ENCODE measurements at places on chromosomes 7 and 10.

DNA sequence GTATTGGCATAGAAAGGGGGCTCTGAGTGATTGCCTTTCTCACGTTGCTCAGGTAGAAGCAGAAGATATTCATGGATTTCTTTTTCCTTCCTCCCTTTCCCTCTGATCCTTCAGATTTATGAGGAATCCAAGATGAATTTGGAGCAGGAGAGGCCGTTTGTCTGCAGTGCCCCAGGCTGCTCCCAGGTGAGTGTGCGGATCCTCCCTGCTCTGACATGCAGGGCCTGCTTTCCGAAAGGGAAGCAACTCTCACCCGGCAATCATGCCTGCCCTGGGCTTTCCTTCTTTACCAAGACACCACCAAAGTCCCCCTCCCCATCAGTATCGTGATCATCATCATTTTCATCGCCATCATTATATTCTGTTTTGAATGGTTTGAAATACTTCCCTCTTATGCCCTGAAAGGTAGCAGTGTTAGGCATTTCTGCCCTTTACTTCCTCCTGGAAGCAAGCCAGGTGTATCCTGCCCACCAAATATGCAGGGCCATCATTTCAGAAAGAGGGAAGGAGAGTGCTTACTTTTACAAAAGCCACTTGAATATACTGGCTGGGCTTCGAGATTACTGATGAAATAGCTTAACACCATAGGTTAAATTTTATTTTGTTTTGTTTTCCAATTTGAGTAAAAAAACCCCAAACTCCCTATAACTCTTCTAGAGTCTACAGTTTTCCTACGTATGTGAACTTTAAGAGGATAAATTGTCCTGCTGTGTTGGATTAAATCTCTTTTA, 75.9 kb downstream of the CREB5 start:
- DNase-seq, result no peak

- no peak for DNase-seq
Observed at GRCh38 chr7:150912427-150912826, 60.1 kb downstream of the AOC1 start.

- DNase-seq, result no peak
Observed at GRCh38 chr7:136585954-136586670, 282.3 kb upstream of the CHRM2 start.

DNA sequence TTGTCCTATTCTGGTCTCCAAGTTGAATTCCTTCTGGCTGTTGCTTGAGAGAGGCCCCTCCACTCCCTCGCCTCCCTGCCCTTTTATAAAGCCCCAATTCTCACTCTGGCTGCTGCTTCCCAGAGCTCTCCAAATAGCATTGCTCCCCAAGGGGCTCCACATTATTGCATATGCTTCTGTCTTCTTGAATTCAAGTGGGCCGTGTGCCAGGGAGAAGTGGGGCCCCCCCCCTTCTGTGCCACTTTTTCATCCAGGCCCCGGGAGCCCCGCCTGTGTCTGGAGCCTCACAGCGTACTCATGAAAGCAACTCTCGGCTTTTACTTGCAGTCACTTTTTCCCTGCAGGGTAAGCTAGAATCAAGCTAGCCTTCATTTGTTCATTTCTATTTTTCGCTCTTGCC, 265.1 kb downstream of the CCSER2 start:
- no peak for DNase-seq

DNA sequence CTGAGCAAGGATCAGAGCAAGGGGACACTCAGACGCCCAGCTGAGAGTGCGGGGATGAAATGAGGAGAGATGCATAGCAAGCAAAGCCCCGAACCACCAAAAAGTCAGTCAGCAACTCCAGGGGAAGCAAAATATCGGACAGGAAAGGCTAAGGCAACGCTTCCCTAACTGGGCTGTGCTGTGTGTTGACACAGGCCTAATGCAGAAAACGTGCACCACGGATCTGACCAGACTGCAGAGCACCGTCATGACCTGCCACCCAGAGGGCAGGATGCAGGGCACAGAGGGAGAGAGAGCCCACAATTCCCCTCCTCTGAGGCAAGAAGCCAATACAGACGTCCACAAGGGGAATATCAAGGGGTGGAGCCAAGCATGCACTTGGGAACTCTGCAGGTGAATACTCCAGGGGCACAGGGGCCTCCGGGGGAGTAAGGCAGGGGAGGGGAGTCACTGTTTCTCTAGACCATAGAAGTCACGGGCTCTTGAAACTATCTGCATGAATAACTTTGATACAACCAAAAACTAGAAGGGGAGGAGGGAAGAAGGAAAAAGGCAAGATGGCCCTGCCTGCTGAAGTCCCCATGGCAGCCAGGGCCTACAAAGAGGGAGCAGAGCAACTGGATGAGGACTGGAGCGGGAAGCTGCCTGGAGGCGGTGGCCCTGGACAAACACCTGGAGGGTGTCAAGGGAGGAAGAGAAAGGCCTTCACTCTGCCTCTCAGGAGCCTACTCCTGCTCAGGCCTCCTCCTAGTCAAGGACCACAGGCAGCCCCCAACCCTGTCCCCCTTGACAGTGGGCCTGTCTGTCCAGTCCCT, 26.2 kb downstream of the GRID1 start:
- no peak for DNase-seq

DNA sequence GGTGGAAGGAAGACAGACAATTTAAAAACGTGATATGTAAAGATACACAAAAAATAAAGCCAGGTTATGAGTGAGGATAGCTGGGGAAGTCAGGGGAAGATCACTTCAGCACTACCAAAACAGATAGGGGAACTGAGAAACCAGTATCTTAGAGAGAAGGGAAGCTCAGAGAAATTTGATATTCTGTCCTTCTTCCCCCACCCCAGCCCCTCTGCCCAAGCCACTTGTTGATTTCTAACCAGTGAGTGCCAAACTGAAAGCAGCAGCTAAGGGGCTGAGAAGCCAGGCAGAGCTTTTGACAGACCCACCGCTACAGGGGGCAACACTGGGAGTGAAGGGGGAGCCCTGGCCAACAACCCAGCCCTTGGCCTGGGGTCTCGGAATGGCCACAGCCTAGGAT, 9.1 kb upstream of the SLC29A3 start:
- no peak for DNase-seq

DNA sequence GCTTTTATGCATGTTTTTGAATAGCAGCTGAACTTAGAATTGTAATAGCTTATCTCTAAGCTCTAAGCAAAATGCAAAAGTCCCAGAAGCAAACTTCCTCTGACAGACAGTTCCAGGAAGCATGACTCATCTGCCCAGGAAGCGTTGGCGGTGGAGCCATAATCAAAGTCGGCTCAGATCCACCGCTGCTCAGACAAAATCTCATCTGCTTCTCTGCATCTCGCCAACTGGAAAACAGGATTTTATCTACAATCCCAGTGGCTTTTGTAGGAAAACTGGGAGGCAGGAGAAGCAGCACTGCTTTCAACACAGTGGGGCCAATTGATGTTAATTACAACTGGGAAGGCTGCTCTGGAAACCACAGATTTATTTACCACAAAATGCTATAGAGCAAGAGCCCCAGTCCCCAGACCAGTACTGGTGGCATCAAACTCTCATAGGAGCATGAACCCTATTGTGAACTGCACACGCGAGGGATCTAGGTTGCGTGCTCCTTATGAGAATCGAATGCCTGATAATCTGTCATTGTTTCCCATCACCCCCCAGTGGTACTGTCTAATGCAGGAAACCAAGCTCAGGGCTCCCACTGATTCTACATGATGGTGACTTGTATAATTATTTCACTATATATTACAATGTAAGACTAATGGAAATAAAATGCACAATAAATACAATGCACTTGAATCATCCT, 99.9 kb downstream of the CUBN start:
- DNase-seq, result no peak

- no peak for DNase-seq
Observed at GRCh38 chr10:6650586-6650985, 70.5 kb upstream of the PRKCQ start.

DNA sequence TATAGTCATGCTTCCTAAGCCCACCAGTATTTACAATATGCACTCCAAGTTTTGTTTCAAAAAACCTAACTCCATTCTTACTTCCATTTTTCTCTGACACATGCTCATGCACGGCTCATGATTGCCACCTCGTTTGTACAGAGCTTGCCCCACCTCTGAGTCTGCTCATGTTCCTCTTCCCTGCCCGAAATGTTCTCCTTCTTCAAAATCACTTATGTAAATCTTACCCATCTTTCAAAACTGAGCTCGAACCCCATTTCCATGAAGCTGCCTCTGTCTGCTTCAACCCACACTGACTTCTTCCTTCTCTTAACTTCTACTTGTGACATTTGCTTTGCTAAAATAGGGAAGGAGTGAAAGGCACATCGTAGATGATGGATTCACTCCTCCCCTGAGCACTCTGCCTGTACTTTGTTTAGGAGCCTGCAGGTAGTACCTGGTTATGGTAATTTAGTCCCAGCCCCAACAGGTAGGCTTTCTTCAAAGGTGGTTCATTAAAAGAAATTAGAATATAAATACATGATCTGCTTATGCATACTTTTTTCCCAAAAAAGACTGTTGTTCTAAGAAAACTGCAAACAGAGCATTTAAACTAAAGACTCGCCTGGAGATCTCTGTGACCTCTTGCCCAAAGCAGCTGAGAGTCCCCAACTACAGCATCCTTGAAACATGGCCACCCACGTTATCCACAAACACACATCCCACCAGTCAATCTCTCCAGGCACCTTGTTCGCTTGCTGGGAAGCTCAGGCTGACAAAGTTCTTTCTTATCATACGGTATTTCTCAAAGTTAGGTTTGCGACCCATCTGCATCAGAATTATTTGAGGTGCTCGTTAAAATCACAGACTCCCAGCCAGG, 172.0 kb downstream of the DGKI start:
- DNase-seq, result no peak

DNA sequence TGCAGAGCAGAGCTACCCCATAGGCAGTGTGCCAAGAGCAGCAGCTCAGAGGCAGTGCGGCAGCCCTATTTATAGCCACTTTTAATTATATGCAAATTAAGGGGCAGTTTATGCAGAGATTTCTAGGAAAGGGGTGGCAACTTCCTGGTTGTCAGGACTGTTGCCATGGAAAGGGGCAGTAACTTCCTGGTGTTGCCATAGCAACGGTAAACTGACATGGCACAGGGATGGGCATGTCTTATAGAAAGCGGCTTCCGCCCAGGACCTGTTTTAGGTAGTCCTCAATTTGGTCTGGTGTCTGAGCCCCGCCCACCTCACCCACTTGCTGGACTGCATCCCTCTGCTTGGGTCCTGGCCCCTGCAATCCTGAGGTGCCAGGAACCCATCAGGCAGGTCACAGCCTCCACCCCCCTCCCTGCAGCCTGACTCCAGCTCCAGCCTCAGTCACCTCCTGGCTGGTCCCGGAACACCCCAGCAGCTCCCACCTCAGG, 115.8 kb downstream of the TMEM130 start:
- DNase-seq, result peak; percentile 15

DNA sequence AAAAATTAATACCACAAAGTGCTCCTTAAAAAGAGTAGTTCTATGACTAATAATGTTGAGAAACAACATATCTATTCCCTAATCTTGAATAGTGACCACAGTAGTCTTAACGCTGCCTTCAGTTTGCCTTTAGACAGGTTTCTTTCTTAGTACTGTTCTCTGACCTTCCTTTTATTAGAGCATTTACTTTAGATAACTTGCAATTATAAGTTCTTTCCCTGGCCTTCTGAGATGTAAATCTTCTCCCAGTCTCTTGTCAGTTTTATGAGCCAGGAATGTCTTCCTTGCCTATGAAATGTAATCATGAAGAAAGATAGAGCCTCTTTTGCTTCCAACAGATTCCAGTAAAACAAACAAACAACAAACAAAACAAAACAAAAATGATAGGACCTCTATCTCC, 1119.8 kb upstream of the LRRTM3 start:
- DNase-seq, result no peak

DNA sequence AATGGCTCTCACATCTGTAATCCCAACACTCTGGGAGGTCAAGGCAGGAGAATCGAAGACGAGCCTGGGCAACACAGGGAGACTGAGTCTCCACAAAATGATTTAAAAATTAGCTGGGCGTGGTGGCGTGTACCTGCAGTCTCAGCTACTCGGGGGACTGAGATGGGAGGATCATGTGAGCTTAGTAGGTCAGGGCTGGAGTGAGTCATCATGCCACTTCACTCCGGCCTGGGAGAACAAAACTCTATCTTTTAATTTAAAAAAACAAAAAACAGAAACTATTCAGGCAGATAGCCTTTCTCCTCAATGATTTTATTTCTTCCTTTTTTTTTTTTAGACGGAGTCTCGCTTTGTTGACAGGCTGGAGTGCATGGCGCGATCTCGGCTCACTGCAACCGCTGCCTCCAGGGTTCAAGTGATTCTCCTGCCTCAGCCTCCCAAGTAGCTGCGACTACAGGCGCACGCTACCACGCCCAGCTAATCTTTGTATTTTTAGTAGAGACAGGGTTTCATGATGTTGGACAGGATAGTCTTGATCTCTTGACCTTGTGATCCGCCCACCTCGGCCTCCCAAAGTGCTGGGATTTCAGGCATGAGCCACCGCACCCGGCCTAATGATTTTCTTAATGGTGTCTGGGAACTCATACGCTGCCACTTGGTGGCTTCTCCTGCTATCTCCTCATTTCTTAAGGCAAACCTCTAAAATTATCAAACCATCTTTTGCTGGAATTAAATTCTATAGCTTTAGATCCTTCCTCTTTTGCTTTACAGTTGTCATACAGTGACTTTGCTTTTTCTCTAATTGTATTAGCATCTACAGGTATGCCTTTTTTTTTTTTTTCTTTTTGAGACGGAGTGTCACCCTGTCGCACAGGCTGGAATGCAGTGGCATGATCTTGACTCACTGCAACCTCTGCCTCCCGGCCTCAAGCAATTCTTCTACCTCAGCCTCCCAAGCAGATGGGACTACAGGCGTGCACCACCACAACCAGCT, 22.9 kb downstream of the SRPK2 start:
- no peak for DNase-seq

DNA sequence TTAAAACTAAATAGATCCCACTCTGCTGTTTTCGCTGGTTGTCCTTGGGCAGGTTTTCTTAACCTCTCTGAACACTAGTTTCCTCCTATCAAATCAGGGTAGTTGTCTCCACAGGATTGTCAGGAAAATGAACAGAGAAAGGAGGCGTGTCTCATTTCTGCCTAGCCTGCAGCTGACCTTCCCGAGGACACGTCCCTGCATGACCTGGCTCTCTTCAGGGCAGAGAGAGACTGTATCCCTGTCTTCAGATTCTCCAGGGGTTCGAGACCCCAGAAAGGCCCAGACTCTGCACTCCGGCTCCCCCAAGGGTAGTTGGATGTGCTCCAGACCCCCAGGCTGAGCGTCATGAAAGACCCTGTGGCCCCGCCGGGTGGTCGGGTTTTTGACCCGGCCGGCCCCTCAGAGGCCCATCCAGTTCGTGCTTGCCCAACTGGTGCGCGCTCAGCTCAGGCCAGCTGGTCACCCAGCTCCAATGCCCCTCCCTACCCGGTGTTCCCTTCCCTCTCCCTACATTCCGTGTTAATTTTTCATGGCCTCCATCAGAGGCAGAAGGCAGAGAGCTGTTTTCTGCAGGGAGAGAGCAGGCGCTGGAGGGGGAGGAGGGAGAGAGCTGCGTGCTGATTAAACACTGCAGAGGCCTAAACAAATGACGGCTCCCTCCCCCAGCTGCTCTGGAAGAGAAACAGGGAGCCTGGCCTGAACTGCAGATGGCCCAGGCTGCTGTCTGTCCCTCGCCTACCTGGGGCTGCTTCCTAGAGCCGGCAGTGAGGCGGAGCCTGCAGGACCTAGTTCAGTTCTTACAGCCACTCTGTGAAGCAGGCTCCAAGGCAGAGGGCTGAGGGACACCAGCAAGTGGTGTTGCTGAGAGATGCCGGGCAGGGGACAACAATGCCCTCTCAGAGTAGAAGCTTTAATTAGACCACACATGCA, 86.2 kb upstream of the PPIF start:
- peak; percentile 49 for DNase-seq
